ENCODE measurements at places on chromosomes 3 and 15.

DNA sequence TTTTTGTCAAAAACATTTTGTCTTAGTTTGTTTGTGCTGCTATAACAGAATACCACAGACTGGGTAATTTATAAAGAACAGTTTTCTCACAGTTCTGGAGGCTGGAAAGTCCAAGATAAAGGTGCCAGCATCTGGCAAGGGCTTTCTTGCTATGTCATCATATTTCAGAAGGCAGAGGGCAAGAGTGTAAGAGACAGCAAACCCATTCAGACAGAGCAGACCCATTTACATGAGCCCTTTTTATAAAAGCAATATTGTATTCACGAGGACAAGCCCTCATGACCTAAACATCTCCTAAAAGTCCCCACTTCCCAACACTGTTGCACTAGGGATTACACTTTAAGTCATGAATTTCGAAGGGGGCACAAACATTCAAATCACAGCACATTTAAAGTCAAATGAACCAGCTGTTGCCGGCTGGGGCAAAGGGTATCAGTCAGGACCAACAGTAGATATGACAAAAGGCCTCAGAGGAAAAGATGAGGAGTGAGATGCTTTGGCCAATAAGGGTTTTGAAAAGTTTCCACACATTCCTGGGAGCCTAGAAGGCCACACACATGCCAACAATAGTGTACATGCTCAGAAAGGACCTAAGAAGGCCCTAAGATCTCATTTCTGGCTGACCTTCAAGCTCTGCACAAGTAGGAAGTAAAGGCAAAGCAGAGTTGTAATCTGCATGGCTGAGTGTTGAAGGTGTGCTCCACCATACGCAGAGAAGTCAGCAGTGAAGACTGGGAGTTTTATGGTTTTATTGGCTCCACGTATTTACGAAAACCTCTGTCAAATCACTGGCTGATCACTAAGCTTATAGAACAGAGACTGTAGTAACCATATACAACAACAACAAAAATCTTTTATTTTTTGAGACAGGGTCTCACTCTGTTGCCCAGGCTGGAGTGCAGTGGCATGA lies 37.9 kb downstream of the UQCC5 start:
- DNase-seq: no peak

- DNase-seq: no peak
Observed at GRCh38 chr3:70606018-70606417, 293.6 kb upstream of the MDFIC2 start.

- DNase-seq: no peak
Observed at GRCh38 chr3:4581124-4581424, 87.9 kb downstream of the ITPR1 start.

DNA sequence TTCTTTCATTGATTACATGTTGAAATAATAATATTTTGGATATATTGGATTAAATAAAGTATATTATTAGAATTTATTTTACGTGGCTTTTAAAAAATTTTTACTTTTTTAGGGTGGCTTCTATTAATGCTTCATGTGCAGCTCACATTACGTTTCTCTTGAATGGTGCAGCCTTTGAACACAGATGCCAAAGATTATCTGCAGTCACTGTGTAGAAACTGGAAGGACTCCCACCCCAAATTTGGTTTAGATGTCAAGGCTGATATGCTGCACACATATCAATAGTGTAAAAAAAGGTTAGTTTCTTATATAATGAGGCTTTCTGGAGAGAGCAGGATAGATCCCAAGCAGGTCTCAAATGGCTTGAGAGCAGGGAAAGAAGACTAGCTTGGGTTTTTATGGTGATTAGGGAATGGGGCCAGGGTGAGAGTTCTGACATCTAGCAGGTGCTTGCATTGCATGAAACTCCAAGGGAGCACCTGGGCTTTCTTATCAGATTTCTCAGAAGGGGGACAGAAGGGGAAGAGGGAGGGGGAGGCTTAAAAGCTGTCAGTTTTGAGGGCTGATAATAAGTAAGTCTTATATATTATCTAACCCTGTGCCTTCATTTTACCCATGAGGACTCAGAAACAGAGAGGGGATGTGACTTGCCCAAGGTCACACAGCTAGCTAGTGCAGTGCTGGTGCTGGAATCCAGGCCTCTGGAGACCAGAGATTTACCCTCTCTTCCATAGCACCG lies 89.6 kb downstream of the CHST2 start:
- DNase-seq: no peak

DNA sequence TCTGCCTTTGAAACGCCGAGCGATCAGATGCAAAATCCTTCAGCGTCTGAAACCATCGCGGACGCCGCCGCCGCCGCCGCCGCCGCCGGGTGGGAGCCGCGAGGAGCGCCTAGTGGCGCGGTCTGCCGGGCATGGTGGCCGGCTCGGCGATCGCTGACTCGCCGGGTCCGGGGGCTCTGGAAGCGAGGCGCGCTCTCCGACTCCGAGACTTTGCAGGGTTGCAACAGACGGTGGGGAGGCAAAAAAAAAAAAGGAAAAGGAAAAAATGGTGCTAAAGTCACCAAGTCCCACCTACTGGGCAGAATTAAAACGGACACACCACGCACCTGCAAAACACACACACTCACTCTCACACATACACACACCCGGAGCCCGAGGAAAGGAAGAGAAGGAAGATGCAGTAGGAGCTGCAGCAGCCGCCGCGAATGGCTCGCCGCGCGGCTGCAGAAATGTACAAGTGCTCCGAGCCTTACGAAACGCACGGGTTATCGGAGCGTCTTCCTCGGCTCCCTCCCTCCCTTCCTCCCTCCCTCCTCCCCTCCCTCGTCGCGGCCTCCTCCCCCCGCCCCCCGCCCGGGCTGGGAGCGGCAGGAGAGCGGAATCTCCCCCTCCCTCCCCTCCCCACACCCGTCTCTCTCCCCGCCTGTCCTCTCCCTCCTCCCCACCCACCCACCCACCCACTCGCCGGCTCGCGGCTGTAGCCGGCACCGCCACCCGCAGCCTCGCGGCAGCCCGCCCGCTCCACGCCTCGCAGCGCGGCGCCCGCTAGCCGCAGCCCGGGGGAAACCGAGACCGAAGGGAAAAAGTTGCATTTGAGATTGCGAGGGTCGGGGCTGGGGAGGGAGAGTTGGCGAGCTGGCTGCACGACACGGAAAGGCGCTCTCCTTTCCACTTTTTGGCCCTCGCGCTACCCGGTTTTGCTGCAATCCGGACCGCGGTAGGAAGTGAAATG lies at the start of gene NTRK3:
Gene NTRK3 (minus strand): TSS at position 461 of the 952 bp plus-strand sequence. CDS start 586 bp downstream, outside the sequence.
- no peak for DNase-seq

All from SHP77 (cell line).